Midbrain (tissue), 1 donor: ENCODE measurements at places on chromosomes 12 and 14.
A peak's percentile ranks its signal among the peaks of the same experiment; 100 is the strongest.

GRCh38 chr12:84692071-84692470 is 220.5 kb downstream of the SLC6A15 start:
- DNase-seq, result no peak

- DNase-seq, result no peak
Measured at GRCh38 chr14:28831126-28831525, 64.5 kb downstream of the FOXG1 start.

DNA sequence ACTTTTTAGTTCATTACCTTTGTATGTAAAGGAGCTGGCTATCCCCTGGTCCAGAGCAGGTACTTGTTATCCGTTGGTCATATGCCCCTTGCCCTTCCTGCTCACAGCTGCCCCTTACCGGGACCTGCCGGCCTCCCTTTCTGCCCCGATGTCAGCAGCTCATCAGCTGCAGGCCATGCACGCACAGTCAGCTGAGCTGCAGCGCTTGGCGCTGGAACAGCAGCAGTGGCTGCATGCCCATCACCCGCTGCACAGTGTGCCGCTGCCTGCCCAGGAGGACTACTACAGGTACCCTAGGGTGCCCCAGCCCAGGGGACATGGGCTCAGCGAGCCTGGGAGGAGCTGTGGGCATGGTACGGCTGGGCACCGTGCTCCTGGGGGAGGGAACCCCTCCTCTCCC is 2.3 kb upstream of the RNU7-1 start:
- DNase-seq, result no peak

DNA sequence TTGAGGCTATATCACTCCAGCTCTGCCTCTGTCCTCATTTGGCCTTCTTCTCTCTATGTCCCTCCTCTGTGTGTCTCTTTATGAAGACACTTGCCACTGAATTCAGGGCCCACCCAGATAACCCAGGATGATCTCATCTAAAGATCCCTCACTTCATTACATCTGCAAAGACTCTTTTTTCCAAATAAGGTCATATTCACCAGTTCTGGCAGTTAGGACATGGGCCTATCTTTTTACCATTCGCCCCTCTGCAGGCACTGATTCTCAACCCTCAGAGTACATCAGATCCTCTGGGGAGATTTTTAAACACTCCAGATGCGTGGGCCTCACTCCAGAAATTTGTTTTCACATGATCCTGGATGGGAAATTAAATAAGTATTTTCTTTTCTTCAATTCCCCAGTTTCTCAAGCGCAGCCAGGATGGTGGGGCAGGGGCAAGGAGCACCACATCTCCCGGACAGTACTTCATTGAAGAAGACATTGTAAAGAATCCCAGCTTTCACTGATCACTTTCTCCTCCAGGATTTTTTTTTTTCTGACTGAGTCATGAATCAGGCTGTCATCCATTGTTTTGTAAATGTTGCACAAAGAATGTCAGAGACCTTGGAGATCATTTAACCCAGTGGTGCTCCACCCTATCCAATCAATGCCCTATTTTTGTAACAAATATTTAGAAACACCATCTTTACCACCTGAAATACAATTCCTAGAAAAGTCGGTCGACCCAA is 27.4 kb downstream of the CRACR2A start:
- no peak for DNase-seq

DNA sequence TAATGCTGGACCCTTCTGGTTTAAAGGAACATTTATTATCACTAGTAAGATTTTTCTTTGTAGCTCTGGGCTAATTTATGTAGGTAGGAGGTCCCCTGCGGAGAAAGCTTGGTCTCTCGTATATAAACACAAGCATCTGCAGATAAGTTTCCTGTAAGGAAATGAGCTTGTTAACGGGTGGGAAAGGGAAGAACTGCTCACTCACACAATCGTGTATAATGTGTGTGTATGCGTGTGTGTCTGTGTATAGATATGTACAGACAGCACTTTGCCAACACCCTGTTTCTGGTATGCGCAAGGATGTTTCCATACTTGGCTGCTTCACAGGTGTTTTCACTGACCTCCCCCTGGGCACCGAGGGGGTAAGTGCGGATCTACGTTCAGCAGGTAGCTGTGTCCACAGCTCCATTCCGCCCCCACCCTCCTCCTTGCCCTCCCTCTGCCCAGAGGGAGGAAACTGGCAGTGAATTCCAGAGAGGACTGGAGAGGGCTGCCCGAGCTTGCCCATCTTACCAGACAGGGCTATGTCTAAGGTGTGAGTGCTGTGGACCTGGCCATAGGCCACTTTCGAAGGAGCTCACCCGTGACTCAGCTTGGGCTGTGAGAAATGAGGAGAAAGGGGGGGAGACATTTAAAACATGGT is 65.2 kb downstream of the NINJ2 start:
- no peak for DNase-seq

DNA sequence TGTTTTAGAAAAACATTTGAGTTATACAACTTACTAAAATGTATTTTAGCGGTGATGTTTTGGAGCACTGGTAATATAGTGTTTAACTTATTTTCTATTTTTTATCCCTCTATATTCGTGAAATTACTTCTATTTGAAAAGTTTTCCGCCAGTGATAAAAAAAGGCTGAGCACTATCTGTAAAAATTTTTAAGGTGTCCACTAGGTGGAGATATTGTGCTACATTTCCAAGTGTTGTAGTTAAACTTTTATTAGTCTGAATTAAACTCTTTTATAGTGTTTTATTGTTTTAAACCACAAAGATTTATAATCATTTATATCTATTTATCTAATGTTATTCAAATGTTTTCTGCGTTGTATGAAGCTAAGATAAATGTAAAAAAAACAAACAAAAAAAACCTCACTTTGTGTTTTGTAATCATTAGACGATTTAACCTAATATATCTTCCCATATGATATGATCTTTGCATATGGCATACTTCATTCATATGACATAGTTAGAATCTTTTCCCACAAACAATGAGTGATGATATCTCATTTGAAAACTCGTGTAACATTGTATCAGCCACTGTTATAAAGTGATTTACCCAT is 11.8 kb downstream of the ALG10B start:
- peak; percentile 28 for DNase-seq

GRCh38 chr12:132523576-132524331 is 33.8 kb downstream of the FBRSL1 start:
- peak; percentile 71 for DNase-seq

DNA sequence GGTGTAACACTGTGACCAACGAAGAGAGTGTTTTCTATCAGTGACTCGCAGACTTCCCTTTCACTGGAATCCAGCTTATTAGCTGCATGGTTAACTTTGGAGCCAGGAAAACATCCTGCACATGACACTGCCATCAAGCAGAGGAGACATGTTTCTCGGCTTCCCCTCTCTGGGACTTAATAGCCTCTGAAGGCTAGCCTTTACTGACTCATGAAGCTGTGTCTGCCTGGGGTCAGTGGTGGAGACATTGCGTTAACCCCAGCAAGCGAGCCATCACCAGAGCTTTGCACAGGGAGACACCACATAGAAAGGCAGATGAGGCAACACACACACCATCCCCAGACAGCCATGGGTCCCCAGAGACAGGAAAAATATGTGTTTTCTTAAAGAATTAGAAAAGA is 126.9 kb upstream of the PRICKLE1 start:
- DNase-seq, result no peak

- DNase-seq, result no peak
Measured at GRCh38 chr12:124328116-124328515, 33.2 kb downstream of the RFLNA start.

- no peak for DNase-seq
Measured at GRCh38 chr12:115572440-115572839, 705.1 kb downstream of the MED13L start.

GRCh38 chr12:92138626-92139025 is 7.0 kb downstream of the BTG1 start:
- no peak for DNase-seq

DNA sequence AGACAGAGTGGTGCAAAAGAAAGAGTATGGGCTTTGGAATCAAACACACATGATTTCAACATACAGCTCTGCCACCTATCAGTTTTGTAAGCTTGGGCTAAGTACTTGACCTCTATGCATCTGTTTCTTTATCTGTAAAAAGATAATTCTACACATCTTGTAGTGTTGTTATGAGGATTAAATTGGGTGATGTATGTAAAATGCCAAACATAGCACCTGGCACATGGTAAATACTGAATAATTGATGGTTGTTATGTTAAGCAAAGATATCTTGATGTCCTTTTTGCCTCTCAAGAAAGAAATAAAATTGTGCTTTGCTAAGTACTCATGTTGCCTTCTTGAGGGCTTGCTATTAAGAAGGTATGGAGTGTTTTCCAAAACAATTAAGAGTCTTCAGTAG is 2.3 kb upstream of the CSRP2 start:
- DNase-seq, result no peak

DNA sequence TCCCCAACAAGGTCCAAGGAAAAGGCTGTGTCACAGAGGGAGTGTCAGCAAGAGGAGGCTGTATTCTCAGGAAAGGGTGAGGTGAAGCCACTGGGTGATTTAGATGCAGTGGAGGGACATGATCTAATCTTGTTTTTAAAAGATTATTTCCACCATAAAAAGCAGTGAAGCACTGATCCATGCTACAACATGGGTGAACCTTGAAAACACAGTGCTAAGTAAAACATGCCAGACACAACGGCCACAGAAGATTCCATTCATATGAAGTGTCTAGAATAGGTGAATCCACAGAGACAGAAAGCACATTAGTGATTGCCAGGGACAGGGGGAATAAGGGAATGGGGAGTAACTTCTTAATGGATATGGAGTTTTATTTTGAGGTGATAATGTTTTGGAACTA is 12.8 kb downstream of the RITA1 start:
- DNase-seq, result no peak

DNA sequence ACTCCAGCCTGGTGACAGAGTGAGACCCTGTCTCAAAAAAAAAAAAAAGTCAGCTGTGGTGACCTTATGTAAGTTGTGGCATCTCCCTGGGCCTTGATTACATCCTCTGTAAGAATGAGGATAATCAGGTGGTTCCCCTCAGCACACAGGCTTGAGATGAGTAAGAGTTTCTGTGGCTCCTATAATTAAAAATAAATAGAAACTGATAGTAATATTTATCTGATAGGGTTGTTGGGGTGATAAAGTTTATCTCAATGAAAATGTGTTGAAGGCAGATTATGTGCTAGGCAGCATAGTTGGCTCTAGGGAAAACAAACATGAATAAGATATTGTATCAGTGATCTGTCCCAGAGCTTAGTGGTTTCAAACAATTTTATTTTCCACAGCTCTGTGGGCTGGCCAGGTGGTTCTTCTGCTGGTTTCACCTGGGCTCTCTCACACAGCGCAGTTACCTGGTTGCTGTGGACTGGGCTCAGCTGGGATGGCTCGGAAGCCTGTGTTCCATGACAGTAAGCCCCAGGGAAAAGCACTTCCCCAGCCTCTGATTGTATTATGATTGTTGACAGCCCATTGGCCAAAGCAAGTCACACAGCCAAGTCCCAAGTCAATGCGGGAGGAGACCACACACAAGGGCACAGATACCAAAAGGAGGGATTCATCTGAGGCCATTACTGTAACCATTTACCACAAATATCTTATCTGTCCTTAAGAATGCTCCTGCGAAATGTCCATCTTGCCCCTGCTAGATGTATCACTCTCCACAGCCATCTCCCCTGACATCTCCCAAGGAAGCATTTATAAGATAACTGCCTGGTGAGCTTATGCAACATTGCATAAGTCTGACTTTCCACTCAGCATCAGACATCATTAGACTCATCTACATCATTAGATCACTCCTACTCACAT is 151.7 kb downstream of the NUAK1 start:
- no peak for DNase-seq

DNA sequence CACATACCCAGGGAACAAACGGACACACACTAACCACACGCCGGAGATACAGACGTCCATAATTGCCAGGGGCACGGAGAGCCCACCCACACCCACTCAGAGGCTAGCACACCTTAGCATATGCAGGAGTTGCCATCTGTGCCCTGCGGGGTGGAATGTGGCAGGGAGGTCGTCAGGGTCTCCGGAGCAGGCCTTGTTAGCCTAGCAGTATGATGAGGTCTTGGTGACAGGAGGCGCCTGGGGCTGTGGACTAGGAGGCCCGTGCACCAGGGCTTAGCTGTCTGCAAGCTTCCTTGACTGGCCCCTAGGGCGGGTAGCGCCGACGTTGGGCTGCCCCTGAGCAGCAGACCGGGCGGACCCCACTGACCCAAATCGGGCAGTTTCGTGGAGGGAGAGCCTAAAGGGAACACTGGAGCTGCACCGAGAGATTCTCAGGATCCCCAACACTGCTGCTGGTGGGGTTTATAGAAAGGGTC is 10.0 kb downstream of the STAC3 start:
- no peak for DNase-seq

GRCh38 chr12:123657211-123657610 is 13.7 kb upstream of the TCTN2 start:
- no peak for DNase-seq

DNA sequence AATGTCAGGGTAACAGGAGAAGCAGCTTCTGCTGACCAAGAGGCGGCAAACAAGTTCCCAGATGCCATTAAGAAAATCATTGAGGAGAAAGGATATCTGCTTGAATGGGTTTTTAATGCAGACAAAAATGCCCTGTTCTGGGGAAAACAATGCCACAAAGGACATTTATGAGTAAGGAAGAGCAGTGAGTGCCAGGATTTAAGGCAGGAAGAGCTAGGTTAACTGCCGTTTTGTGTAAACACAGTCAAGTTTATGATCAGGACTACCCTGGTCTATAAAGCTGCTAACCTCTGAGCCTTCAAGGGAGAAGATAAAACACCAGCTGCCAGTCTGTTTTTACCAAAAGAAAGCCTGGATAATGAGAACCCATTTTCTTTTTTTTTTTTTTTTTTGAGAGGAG is 8.5 kb downstream of the MAPKAPK5 start:
- no peak for DNase-seq

GRCh38 chr14:101774006-101774795 is 12.7 kb downstream of the PPP2R5C start:
- peak; percentile 61 for DNase-seq

GRCh38 chr12:117521346-117521745 is 159.9 kb upstream of the NOS1 start:
- no peak for DNase-seq

GRCh38 chr14:54760866-54761575 is 141.6 kb downstream of the GCH1 start:
- DNase-seq, result no peak

GRCh38 chr14:69711477-69711876 is 55.5 kb upstream of the SRSF5 start:
- DNase-seq, result no peak

- DNase-seq, result no peak
Measured at GRCh38 chr14:65357113-65357512, 55.4 kb upstream of the FUT8 start.

DNA sequence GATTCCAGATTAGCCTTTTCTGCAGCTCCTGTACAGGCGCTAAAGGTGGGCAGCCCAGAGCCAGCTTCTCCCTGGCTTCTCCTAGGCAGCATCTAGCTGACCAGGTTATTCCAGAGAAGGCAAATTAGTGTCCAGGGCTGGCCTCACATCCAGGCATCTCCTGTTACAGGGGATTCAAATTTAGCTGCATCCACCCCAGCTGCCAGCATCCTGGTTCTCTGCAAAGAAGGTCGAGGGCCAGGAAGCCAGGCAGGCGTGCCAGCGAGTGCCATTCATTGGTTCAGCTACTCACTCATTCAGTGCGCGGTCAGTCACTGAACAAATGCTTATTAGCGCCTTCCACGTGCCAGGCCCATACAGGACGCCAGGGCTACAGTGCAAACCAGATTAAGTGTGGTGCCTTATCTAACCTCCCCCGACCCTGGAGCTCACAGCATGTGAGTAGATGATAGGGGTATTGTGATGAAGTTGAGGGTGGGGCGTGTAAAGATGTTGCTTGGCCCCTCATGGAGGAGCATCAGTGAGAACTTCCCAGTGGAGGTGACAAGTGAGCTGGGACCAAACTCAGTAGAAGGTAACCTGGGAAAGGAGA is 15.7 kb upstream of the FAM222A start:
- DNase-seq, result no peak
